Small intestine (tissue), 16 donors: ENCODE measurements at places on chromosomes 12 and 14. TPM values are rescaled to one million over a fixed set of nuclear protein-coding genes. Genes with fewer than 3 reads are reported as not detected.

The ASPG gene
- polyA plus RNA-seq: 2.7 TPM

The ST8SIA1 gene
- not detected for polyA plus RNA-seq

The CFAP54 gene
- not detected for polyA plus RNA-seq

The SERPINA5 gene
- polyA plus RNA-seq: 8.6 TPM

The TMTC1 gene
- 1.1 TPM for polyA plus RNA-seq

The PTPN21 gene
- polyA plus RNA-seq: 8.5 TPM

The LMNTD1 gene
- polyA plus RNA-seq: not detected

The INSM2 gene
- polyA plus RNA-seq: 0.01 TPM

The IGFBP6 gene
- 8.4 TPM for polyA plus RNA-seq

The TMEM119 gene
- 5.1 TPM for polyA plus RNA-seq

The DEGS2 gene
- 16.1 TPM for polyA plus RNA-seq

The OR6C2 gene
- not detected for polyA plus RNA-seq

The BCAT1 gene
- polyA plus RNA-seq: 0.22 TPM

The MYH7 gene
- polyA plus RNA-seq: 0.37 TPM

The MIP gene
- polyA plus RNA-seq: 0.07 TPM

The CLEC14A gene
- 0.45 TPM for polyA plus RNA-seq

The ADCY4 gene
- 7.3 TPM for polyA plus RNA-seq

The KRT73 gene
- polyA plus RNA-seq: 1.4 TPM

The DLST gene
- polyA plus RNA-seq: 101 TPM

The MYF5 gene
- not detected for polyA plus RNA-seq

The CLEC4D gene
- polyA plus RNA-seq: not detected

The MSRB3 gene
- polyA plus RNA-seq: 12.7 TPM

The MMP19 gene
- 4.1 TPM for polyA plus RNA-seq

The TMEM30B gene
- 21.6 TPM for polyA plus RNA-seq

The BEGAIN gene
- 2.9 TPM for polyA plus RNA-seq

The RNF10 gene
- 261 TPM for polyA plus RNA-seq

The SIX4 gene
- polyA plus RNA-seq: 0.12 TPM

The RAD9B gene
- polyA plus RNA-seq: 0.24 TPM

The MANSC4 gene
- polyA plus RNA-seq: not detected

The PTPN6 gene
- 81.1 TPM for polyA plus RNA-seq

The STYK1 gene
- polyA plus RNA-seq: 1.9 TPM
